Activated CD8-positive, alpha-beta memory T cell treated with anti-CD3 and anti-CD28 coated beads, Interleukin-2, amount 10 ng/mL, durations not matched to agents 7 days and 5 days (primary cell): ENCODE measurements at places on chromosomes 7 and 10.
A peak's percentile ranks its signal among the peaks of the same experiment; 100 is the strongest.

DNA sequence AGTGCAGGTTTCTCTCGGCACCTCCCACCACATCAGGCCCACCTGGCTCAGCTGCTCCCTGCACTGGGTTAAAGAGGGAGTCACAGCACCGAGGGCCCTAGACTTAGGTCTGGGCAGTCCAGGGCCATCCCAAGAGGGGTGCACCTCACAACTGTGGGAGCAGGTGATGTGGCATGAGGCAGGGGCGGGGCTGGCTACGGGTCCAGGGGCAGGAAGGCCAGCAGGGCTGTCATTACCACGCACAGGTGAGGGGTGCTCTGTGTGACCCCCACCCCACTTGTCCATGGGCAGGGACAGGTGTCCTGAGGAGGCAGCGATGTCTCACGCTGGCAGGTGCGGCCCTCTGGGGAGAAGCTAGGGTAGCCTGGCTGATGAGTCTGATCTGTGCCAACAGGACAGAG, 40.5 kb upstream of the DPYSL4 start:
- DNase-seq = no peak

DNA sequence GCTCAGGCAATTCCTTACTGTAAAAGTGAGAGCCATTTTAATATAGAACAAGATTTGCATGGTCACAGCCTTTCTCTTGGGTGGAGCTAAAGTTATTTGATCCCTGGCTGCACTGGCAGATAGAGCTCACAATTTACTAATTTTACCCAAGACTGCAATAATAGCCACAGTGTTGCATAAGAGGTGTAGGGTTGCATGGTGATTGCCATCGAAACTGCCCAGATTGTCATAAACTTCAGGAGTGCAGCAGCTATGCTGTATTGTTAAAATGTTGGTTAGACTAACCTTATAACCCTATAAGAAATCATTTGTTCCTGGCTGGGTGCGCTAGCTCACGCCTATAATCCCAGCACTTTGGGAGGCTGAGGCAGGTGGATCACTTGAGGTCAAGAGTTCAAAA, 50.0 kb downstream of the VCL start:
- no peak for DNase-seq

GRCh38 chr10:17113889-17114540, 15.6 kb downstream of the CUBN start:
- DNase-seq = no peak

DNA sequence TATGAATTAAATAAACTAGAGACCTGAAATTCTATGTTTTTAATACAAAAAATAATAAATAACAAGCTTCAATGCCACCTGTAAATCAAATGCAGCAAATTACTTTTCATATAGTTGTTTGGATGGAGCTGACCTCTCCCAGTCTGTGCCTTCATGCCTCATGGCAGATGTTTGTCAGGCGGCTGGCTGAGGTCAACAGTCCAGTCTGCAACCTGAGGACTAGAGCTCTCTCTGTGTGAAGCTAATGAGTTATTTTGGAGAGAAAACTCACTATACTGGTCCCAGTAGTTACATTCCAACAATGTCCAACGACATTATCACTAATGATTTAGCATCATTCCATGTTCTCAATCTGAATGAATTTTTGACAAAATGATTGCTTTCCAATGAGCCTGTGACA, 746.2 kb upstream of the POM121L12 start:
- no peak for DNase-seq

- no peak for DNase-seq
Observed at GRCh38 chr10:588246-589165, 101.0 kb downstream of the DIP2C start.

GRCh38 chr10:110672580-110672919, 28.4 kb downstream of the RBM20 start:
- no peak for DNase-seq

- DNase-seq = no peak
Observed at GRCh38 chr10:97042716-97043562, 142.8 kb downstream of the SLIT1 start.

- DNase-seq = no peak
Observed at GRCh38 chr7:90210981-90211380, 559 bp upstream of the STEAP2 start.

- DNase-seq = no peak
Observed at GRCh38 chr10:133375357-133376115, 2.4 kb upstream of the ECHS1 start.

GRCh38 chr10:101002456-101002855, 2.8 kb downstream of the LZTS2 start:
- no peak for DNase-seq

GRCh38 chr10:42754155-42755027, 28.2 kb upstream of the BMS1 start:
- DNase-seq = no peak

DNA sequence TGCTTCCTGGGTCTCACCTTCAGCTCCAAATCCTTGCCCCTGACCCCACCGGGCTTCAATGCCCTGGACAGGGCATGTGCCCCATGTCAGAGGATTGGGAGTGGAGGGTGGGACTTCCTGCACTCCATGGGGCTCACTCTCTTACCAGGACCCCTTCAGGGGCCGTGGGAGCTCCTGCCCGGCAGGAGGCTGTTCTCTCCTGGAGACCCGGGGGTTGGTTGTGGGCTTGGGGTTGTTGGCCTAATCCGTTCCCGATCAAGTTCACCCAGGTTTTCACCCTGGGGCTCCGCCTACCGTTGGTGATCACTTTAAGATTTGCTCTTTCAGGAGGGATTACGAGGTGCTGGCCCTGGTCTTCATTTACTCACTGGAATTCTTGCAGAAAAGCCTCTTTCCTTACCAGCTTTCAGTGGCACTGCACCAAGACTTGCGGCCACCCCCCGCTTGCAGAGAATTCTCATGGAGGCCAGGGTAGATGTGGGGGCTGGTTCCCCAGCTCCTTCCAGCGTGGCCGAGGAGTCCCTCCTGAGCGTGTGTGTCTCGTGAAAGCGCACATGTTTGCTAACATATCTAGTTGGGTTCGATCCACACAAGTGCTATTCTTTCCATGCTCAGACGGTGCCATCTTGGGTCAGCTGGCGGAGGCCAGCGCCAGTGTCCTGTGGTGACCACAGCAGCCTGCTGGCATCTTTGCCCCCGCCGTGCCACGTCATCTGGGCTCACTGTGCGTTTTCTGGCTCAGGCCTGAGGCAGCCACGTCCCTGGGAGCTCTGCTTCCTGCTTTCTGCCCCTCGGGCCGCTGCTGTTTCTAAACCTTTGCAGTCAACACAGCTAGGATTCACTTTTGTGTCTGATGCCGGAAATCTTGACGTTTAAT, 15.6 kb downstream of the PWWP2B start:
- DNase-seq = no peak

DNA sequence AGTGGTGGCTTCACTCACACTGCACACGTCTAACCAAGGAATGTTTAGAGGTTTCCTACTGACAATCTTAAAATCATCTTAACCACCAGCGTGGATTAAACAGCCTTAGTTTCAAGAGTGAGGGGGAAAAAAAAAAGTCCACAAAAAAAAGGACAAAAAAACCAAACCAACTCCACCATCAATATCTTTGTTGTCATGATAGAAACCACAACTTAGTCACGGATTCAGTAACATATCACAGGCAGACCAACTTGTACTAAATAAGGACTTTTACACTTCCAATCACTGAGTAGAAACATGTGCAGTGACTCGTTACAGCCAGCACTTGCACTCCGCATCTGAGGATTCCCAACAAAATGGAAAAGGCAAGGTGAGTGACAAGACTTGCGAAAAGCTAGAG, 46.5 kb downstream of the FAM171A1 start:
- no peak for DNase-seq

- no peak for DNase-seq
Observed at GRCh38 chr7:101666293-101666692, 37.2 kb upstream of the MYL10 start.

DNA sequence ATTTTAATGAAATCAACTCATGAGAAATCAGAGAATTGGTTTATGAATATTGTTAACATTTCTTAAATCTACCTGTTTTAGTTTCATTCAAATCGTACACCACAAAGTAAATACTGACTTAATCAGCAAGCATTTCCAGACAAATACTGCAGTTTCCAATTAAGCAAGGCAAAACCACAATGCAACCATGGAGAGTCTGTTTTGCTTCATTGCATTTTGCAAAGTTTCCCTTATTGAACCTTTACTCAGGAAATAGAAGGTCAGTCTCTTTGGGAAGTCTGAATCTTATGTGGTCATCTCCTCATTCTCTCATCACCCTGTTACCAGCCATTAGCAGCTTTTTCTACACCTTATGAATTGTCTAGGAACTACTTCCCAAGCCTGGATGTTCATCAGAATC, 400.5 kb downstream of the IPMK start:
- no peak for DNase-seq

- DNase-seq = no peak
Observed at GRCh38 chr10:97089209-97089870, 96.4 kb downstream of the SLIT1 start.

DNA sequence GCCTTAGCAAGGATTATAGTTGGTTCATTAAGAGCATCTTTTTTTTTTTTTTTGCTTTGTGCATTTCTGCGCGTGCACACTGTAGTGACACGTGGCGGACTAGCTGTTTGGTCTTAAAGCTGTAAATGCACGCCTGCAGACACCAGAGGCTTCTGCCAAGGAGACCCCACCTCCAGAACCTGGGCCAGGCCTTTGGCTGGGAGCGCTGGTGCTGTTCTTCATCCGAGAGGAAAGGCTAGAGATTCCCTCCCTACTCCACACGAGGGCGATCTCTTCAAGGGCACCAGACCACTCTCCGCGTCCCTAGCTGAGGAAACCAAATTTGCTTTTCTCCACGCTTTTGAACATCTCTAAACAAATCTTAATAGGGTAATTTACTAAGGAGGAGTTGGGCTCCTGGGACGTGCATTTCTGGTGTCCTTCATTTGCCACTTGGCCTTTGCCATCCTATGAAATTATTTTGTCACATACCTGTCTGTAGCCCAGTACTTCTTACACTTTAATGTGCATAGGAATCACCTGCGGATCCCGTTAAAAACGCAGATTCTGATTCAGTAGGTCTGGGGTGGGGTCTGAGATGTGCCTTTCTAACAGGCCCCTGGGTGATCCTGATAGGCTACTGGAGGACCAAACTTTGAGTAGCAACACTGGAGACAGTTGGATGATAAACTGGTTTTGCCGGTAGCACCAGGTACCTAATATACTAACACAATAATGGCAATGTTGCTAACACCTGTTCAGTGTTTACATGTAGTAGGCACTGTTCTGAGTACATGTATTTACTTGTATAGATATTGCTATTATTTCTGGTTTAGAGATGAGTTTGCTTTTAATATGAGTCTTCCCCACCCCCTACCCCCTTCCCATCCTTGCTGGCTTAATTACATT, 1.3 kb upstream of the SLC26A5 start:
- peak; percentile 59 for DNase-seq

DNA sequence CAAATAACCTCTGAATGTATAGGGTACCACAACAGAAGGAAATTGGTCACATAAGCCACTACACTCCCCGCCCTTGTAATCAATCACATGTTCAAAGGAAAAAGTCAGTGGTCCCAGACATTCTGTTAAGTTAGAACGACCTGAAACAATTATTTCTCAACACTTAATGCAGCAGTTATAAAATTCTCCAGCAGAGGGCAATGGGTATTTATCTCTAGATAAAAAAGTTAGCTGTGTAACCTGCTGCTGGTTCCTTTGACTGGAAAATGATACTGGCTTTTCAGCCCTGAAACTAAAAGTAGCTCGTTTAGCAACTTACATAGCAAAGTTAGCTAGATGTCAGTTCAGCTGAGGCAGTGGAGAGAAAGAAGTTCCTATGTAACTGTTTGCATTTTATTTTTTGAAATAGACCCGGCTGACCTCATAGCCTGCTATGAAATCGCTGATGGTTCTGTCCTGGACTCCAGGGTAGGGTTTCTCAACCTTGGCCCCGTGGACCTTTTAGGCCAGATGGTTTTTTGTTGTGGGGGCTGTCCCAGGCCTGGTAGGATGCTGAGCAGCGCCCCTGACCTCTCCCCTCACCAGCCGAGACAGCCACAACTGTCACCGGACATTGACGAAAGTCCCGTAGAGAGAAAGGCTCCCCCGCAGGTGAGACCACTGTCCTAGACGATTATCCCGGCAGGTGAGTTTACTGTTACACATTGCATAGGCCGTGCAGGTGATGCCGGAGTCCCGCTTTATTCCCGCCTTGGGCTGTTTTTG, 40.2 kb upstream of the PROSER2 start:
- DNase-seq = no peak

GRCh38 chr7:138382862-138383565, 77.0 kb upstream of the TRIM24 start:
- DNase-seq = no peak

DNA sequence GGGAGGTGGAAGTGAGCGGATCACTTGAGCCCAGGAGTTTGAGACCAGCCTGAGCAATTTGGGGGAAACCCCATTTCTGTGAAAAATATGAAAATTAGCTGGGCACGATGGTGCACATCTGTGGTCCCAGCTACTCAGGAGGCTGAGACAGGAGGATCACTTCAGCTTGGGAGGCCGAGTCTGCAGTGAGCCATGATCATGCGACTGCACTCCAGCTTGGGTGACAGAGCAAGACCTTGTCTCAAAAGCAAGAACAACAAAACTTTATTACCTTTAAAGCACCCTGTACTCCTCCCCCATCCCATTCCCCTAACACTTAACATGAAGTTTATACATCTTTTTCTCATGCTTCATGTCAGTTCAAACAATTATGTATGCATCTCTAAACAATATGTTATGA, 1.3 kb upstream of the TMEM248 start:
- no peak for DNase-seq

- peak; percentile 51 for DNase-seq
Observed at GRCh38 chr10:95236068-95236903, 42.2 kb downstream of the ACSM6 start.

DNA sequence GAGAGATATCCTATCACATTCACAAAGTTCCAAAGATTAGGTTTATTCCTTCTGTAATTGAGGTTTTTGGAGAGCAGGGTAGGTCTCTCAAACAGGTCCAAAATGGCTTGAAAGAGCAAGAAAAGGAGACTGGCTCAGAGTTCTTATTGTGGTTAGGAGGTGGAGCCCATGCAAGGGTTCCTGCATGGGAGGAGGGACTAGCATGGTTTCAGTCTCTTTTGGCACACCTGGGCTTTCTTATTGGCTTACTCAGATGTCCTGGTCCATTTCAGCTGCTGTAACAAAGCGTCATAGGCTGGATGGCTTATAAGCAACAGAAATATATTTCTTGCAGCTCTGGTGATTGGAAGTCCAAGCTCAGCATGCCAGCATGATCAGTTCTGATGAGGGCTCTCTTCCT, 493.1 kb downstream of the REEP3 start:
- no peak for DNase-seq

GRCh38 chr10:100982916-100983830, 4.1 kb downstream of the MRPL43 start:
- DNase-seq = no peak

DNA sequence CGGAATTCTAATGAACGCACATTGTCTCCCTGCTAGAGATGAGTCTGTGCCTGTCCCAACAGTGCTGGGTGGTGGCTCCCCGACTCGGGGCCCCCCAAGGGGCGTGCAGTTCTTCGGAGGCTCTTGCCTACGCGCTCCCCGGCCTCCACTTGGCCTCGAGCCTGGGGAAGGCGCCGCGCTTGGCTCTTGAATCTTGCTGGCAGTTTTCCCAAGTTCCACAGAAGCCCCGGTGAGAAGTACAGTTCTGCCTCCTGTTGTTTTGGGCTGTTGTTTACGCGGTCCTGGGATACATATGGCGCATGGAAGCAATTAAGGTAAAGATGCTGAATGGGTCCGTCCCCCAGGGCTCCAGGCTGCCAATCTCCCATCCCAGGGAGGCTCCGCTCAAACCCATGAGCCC, 32.6 kb upstream of the UNCX start:
- no peak for DNase-seq
